ENCODE measurements at places on chromosomes 7 and 10.
A peak's percentile ranks its signal among the peaks of the same experiment; 100 is the strongest.

DNA sequence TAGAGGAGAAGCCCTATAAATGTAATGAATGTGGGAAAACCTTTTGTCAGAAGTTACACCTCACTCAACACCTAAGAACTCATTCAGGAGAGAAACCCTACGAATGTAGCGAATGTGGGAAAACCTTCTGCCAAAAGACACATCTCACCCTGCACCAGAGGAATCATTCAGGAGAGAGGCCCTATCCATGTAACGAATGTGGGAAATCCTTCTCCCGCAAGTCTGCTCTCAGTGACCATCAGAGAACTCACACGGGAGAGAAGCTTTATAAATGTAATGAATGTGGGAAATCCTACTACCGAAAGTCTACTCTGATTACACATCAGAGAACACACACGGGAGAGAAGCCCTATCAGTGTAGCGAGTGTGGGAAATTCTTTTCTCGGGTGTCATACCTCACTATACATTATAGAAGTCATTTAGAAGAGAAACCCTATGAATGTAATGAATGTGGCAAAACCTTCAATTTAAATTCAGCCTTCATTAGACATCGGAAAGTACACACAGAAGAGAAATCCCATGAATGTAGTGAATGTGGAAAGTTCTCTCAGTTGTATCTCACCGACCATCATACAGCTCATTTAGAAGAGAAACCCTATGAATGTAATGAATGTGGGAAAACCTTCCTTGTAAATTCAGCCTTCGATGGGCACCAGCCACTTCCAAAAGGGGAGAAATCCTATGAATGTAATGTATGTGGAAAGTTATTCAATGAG, 18.9 kb downstream of the RBAK start:
- no peak for DNase-seq

GRCh38 chr10:28280652-28281051, 22.2 kb downstream of the MPP7 start:
- DNase-seq: no peak

DNA sequence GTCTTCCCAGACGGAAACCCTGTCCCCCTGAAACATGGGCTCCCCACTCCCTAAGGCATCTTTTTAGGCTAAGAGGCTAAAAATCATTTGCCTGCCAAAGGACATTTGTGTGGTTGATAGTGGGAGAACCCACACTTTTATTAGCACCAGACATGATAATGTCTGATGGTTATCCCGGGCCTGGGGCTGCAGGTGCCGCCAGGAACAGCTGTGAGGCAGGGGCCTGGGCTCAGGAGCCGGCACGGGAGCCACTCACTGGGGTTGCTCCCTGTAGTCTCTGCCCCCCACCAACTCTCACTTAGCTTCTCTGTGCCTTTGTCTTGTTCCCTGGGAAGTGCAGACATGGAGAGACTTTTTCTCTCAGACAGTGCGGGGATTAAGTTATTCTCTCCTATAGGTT, 193.6 kb downstream of the GLRX3 start:
- DNase-seq: no peak

- no peak for DNase-seq
Observed at GRCh38 chr7:149884016-149884415, 10.2 kb downstream of the ATP6V0E2 start.

DNA sequence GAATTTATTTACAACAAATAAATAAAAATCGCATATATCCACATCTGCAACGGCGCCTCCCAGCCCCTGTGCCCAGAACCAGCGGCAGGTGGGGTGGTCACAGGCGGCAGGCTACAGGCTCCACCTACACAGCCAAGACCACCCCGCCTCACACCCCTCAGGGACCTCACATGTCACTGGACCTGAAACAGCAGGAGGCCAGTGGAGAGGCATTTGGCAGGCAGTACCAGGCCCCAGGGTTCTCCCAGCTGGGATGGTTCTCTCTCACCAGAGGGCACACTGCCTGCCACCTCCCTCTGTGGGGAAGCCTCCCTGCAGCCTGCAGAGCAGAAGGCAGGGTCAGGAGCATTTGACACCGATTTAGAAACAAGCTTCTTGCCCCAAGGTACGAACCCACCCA, 81.5 kb downstream of the MAD1L1 start:
- no peak for DNase-seq

- DNase-seq: no peak
Observed at GRCh38 chr10:132556994-132557441, 19.4 kb downstream of the INPP5A start.

DNA sequence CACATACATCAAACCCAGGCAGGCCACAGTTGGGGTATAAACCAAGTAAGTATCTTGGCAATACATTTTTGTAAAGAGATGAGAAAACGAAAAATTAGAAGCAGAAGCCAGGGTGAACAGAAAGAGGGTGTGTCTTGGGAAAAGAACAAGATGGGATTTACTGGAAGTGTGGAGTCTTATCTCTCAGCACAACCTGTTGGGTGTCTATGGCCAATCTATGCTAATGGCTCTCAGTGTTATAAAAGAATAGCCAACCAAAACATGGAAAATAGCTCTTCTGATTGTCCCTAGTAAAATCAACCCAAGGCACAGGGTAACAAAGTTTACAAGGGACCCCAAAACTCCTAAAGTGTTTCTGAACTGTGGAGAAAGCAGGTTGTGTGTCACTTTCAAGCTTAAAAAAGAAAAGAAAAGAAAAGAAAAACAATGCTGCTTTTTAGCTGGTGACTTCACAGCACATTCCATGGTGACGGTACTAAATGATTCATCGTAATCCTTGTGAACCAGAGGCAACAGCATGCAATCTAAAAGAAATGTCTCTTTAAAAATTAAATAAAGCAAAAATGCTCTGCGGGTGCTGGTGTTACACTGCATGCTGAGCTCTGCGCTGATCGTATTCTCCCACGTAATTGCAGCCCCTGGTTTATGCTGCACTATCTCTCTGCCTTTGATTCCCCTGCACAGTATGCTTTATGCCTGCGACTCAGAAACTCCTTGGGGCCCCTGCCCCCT, 100.8 kb downstream of the C10orf90 start:
- DNase-seq: no peak

DNA sequence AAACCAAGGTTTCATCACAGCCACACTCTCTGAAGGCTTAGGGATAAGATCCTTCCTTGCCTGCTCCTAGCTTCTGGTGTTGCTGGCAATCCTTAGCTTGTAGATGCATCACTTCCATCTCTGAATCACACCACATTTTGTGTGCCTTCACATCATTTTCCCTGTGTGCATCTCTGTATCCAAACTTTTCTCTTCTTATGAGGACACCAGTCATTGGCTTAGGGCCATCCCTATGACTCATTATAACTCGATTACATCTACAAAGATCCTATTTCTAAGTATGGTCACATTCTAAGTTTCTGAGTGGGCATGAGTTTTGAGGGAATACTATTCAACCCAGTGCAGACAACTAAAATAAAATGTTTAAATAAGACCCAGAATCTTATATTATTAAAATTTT, 121.7 kb downstream of the C7orf25 start:
- no peak for DNase-seq

DNA sequence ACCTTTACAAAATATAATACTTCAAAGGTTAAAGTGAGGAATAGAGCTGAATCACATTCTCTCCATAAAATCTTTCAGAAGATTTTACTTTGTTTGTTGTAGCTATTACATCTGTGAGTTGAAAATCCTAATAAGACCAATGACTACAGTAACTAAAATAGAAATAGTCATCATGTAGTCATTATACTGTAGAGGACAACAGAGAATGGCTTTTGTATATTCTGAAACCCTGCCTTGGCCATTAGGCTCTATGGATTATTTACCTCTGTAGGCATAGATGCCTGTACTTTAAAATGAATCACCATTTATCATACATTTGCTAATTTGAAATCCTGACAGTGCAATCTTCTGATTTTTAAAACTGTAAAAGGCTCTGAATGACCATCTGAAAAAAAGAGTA, 923.0 kb downstream of the REEP3 start:
- no peak for DNase-seq

- no peak for DNase-seq
Observed at GRCh38 chr7:136142583-136142982, 165.4 kb upstream of the MTPN start.

- no peak for DNase-seq
Observed at GRCh38 chr10:91088300-91089140, 131.9 kb upstream of the PCGF5 start.

DNA sequence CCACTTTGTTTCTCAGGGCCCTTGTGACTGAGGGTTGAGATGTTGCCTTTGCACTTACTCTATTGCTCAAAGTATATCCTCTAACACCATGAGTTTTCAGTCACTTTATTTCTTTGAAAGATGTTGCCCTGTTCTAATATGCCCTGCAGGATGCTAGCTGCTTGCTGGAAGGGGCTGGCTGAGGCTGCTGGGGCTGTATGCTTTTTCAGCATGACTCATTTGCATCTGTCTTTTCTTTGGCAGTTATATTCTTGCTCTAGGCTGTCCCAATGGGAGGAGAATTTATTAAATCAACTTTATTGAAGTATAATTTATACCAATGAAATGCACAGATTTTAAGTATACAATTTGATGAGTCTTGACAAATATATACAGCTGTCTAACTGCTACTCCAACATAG, 157.7 kb downstream of the PLPP4 start:
- DNase-seq: no peak

- no peak for DNase-seq
Observed at GRCh38 chr7:106582365-106582764, 78.6 kb downstream of the CCDC71L start.

DNA sequence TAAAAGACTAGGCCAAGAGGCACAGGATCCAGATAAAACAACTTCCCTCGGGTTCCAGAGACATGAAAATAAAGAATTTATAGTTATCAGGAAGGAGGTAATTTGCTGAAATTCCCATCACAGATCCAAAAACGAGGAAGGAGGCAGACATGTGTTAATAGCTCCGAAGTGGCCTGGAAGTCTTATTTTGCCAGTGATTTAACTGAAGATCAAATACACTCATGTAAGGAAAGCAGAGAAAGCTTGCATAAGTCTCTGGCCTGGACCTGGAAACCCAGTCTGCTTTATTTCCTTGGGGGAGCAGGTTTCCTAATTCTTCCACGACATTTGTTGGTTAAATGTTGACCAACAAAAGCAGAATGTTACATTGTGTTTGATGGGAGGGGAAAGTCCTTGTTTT, 498.7 kb upstream of the C7orf33 start:
- DNase-seq: no peak

GRCh38 chr10:70458329-70459060, 17.0 kb upstream of the NODAL start:
- DNase-seq: no peak

DNA sequence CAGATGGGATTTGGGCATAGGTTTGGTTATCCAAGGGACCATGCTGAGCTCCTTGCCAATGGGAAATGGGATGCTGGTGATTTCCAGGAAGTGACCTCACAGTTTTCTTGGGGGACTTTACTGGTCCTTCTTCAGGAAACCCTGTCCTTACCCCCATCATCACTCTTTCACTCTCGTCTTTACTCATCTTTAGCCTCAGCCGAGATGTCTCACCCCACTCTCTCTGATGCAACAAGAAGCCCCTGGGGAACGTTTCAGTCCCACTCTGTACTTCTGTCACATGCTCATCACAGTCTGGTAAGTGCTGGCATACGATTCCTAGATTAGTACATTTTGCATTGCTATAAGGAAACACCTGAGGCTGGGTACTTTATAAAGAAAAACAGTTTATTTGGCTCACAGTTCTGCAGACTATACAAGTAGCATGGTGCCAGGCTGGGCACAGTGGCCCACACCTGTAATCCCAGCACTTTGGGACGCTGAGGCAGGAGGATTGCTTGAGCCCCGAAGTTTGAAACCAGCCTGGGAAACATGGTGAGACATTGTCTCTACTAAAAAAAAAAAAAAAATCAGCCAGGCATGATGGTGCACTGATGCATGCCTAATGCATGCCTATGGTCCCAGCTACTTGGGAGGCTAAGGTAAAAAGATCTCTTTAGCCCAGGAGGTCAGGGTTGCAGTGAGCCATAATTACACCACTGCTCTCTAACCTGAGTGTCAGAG, 63.5 kb upstream of the VKORC1L1 start:
- DNase-seq: no peak

DNA sequence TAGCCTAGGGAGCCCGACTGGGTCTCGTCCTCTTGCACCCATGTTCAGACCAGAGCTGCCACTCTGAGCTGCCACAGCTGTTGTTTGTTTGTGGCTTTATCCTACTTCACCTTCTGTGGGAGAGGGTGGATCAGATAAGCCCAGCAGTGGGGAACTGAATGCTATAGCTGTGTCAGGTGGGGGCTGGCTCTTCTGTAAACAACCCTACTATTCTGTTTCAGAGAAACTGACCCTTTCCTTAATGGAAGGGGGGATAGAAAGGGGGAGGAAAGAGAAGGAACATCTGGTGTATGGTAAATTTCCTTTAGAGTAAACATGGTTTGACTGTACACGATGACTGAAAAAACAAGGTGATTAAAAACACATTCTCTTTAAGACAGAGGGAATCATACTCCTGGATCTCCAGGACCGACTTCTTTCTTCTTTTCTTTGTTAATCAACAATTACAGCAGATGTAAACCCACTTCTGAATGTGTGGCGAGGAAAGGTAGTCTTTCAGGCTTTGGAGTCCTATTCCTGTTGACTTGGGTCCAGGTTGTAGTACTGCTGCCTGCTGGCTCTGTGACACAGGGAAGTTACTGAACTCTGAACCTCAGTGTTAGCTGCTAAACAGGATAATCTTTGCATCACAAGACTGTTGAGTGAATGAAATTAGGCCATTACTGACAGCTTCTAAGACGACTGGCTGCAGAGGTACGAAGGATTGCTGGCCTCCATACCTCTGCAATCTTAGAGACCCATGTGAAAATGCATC, 6.0 kb downstream of the PRXL2A start:
- DNase-seq: no peak

GRCh38 chr10:101214446-101215396, 14.5 kb downstream of the LBX1 start:
- peak; percentile 81 for DNase-seq

DNA sequence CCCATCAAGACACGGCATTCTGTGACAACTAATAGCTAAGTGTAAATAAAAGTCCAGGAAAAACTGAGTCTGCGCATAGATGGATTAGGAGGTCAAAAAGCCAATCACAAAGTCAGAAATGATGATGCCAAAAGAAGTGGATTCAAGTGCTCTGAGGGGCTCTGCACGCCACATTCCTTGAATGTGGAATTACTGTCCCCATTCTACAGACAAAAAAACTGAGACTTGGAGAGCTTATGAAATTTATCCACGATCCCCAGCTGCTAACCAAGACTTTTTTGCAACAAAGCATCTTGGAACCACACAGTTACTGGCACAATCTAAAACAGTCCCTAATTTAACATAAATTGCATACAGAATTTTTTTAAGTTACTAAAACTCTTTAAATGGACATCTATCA, 49.6 kb upstream of the SLIT1 start:
- DNase-seq: no peak

Measured in CD8-positive, alpha-beta T cell (primary cell).